Stimulated activated CD4-positive, alpha-beta T cell treated with anti-CD3 and anti-CD28 coated beads, Interleukin-12 subunit alpha, Interleukin-12 subunit beta, amount 100 ng/mL, for 24 hours (primary cell): ENCODE measurements at places on chromosomes 16 and 17.

DNA sequence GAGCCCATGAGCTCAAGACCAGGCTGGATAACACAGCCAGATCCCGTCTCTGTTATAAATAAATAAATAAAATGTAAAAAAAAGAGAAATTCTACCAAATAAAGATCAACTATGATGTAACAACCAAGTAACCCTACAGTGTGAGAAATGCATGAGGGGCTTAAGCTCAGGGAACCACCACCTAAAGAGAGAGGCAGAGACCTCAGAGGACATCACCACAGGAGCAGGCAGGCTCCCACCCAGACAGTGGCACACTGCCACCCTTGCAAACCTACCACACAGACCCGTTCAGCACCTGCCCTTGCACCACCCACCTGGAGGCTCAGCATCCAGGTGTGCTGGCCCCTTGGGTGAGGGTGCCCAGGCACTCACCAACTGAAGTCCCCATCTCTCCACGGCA is 45.6 kb downstream of the ANKRD11 start:
- DNase-seq = no peak

DNA sequence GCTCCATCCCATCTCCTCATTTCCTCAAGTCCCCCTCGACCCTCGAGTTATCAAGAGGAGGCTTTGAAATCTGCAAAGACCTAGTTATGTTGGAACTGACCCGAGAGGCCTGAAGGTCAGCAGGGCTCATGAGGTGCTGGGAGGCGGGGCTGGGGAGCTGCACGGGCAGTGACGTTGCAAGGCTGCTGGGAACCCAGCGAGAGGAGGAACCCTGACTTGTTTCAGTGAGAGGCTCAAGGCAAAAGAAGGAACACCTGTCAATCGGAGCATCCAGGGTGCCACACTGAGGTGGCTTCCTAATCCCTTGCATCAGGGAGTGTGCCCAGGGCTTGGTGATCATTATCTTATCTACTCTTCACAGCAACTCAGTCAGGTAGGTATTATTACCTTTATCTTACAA is 86.9 kb downstream of the CDH11 start:
- no peak for DNase-seq

GRCh38 chr17:77501751-77502625 is 361.2 kb downstream of the SEC14L1 start:
- no peak for DNase-seq

- no peak for DNase-seq
These were observed 19.0 kb downstream of the AXIN1 start for GRCh38 chr16:333406-334094.
